HepG2 (cell line): ENCODE measurements at places on chromosomes 1 and 21. TPM values are rescaled to one million over a fixed set of nuclear protein-coding genes. Genes with fewer than 3 reads are reported as not detected.

DNA sequence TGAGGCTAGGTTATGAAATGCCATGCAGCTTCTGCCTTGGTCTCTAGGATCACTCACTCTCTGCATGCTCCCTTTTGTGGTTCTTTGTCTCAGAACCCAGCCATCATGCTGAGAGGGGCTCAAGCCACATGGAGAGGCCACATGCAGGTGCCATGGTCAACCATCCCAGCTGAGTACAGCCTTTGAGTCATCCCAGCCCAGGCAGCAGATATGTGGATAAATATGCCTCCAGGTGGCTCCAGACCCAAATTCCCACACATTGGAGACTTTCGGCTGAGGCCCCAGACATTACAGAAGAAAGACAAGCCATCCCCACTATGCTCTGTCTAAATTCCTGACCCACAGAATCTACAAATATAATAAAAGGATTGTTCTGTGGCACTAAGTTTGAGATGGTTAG, 102.0 kb downstream of the LHX9 start:
- no peak overlapping the region for H3K4me3 ChIP-seq
- no peak overlapping the region for H3K27ac ChIP-seq
- H3K27me3 ChIP-seq: no peaks in the 10 kb centered on the region; the same call in 1 of the 2 replicates
- DNase-seq: no peak

DNA sequence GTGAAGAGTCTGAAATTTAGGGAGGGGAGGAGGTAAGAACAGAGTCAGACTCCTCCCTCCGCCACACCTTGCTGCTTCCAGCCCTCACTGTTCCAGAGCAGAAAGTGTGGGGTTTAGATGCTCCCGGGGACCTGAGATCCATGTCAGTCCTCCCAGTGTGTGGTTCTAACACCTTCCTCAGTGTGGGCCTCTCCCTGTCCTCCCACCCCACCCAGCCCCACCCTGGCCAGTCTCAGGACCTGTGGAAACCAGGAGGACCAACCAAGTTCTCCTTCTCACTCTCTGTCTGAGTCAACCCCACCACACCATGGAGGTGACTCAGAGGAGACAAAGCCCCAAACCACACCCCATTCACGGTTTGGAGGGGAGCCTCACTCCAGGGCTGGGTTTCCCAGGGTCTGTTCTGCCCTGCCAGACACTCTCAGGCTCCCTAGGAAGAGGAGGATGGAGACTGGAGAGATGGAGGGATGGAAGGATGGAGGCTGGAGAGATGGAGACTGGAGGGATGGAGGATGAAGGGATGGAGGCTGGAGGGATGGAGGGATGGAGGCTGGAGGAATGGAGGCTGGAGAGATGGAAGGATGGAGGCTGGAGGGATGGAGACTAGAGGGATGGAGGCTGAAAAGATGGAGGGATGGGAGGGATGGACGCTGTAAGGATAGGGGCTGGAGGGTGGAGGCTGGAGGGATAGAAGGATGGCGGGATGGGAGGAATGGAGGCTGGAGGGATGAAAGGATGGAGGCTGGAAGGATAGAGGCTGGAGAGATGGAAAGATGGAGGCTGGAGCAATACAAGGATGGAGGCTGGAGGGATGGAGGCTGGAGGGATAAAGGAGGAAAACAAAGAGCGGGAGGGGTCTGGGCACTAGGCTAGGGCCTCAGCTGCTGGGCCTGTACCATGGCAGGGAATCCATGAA, 100.9 kb upstream of the RUNX3 start:
- no peaks in the 10 kb centered on the region for H3K36me3 ChIP-seq
- H3K27ac ChIP-seq: no peak overlapping the region
- peaks cover 3% of the 10 kb centered on the region; the same call in 1 of the 2 replicates for H3K27me3 ChIP-seq
- H3K4me3 ChIP-seq: no peak overlapping the region

- no peak overlapping the region for H3K4me3 ChIP-seq
- H3K4me1 ChIP-seq: peaks cover 23% of the 10 kb centered on the region
- H3K27me3 ChIP-seq: no peaks in the 10 kb centered on the region
These were observed 37.5 kb downstream of the IVNS1ABP start for GRCh38 chr1:185279571-185279970.

DNA sequence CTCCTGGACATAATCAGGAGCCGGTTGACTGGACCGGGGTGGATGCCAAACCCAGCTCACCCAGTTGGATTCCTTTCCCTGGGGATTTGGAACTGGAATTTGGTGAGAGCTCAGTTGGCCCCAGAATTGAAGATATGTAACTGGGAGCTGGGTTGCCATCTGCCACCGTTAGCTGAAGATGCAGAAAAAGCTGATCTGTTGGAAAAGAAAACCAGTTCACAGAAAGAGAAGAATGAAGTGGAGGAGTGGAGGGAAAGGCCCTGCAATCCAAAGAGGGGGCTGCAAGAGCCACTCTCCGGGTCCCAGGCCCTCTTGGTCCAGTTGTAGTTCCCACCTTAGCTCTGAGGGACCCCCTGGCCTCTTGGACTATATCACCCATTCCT, 16.0 kb downstream of the TEX35 start:
- peaks cover 45% of the 10 kb centered on the region for H3K4me1 ChIP-seq
- H3K27ac ChIP-seq: no peak overlapping the region
- H3K36me3 ChIP-seq: no peaks in the 10 kb centered on the region

PTPN14 gene
- total RNA-seq: 4.7 and 8.4 TPM in 2 replicates

TNFRSF1B gene
- total RNA-seq: 0.04 TPM in 1 of 2 replicates, not detected in the other
